Activated CD4-positive, alpha-beta T cell treated with anti-CD3 and anti-CD28 coated beads, Interleukin-2, Interleukin-6, amounts not matched to agents 100 ng/mL and 50 ng/mL, durations not matched to agents 16 hours and 8 hours (primary cell): ENCODE measurements at places on chromosomes 13 and 19.
A peak's percentile ranks its signal among the peaks of the same experiment; 100 is the strongest.

GRCh38 chr19:11024259-11024658 lies 63.4 kb downstream of the SMARCA4 start:
- no peak for DNase-seq

DNA sequence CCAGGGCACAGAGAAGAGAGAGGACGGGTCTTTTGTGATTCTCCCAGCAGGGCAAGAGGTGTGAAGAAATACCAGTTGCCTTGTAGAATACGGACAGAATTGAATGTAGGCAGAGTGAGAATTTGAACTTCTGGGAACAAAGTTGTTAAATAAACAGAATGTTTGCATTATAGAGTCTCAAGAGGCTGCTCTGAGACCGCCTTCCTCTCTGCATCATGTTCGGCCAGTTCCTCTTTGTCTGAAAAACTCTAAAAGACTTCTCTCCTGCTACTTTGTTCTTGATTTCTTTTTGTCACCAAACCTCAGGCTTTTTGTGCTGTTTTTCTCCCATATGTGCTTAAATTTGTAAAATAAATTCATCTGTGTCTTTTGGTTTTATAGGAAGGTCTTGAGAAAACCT lies 256.4 kb downstream of the DLEU7 start:
- DNase-seq, result no peak

GRCh38 chr19:8135946-8136618 lies 13.3 kb downstream of the FBN3 start:
- DNase-seq, result no peak

DNA sequence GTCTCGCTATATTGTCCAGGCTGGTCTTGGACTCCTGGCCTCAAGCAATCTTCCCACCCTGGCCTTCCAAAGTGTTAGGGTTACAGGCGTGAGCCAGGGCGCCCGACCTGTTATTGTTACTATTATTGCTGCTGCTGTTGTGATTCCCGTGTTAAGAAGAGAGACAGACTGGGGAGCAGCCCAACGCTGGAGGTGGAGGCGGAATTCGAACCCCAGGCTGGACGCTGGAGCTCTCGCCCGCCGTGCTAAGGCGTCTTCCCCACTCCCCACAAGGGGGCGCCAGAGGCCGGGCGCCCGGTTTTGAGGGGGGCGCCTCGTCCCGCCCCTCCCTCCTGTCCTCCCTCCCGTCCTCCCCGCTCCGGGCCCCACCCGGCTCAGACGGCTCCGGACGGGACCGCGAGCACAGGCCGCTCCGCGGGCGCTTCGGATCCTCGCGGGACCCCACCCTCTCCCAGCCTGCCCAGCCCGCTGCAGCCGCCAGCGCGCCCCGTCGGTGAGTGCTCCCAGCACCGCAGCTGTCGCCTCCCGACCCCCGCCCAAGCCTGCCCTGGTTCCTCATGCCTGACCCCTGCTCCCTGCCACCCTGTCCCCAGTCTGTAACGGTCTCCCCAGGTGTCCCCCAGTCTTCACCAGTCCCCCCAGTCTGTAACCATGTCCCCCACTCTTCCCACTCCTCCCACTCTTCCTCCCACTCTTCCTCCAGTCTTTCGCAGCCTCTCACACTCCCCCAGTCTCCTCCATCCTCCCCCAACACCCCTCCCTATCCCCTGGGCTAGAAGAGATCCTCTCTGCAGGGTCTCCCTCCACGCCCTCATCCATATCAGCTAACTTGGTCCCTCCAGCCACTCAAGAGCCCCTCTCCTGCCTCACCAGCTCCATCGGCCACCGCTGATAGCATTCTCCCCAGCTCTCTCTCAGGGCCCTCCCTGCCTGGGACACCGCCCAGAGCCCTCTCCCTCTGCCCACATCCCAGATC lies at the start of gene EHD2:
Gene EHD2 (plus strand): TSS at position 377 of the 976 bp plus-strand sequence. CDS start 3,191 bp downstream, outside the sequence.
- DNase-seq, result peak; percentile 52

DNA sequence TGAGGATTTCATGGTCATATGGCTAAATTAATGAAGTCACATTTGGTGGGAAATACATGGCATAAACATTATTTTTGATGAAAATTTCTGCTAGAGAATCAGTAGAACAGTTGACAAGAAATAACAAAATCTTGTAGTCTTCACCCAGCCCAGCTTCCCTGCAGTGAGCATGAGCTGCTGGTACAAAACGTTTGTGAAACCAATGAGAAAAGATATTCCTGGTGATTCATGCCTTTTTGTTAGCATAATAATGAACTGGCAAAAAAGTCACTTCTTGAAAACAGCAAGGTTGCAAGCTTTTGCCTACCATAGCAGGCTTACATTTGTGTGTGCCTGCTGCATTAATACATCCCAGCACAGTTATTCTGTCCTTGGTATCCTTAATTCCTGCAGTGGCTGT lies 475.9 kb upstream of the HTR2A start:
- no peak for DNase-seq

DNA sequence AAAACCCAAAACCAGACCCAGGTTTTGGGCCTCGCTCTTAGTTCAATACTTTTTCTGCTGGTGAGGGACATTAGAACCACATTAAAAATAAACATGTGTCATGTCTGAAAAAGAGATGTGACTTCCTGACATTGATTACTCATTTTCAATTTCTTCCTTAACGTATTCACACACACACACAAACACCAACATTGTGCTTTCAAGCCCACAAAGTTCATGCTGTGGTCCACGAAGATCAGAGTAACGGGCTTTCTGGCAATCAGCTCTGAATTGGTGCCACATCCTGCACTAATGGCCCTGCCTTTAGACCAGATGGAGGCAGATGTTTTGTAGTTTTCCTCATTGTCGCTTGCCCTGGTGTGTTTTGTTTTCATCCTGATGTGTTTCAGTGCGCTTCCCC lies 47.9 kb upstream of the POMP start:
- peak; percentile 34 for DNase-seq

GRCh38 chr13:29561918-29562317 lies 33.6 kb downstream of the SLC7A1 start:
- no peak for DNase-seq

DNA sequence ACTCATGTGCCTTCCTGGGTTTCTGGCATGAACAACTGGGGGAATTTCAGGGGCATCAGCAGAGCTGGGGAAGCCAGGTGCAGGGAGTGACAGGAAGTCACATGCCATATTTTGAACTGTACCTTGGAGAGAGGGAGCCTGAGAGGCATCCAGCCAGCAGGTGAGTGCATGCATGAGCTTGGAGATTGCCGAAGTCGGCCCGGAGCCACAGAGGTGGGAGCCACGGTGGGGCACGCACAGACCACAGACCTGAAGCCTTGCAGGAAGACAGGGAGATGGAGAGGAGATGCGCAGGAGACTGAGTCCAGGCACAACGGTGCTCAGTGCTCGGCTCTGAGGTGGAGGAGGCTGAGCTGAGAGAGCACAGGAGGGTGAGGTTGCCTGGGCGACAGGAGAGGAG lies 55.1 kb downstream of the CDADC1 start:
- DNase-seq, result no peak

GRCh38 chr13:40982772-40983171 lies 36.3 kb downstream of the ELF1 start:
- DNase-seq, result peak; percentile 85

- no peak for DNase-seq
These were observed 877 bp upstream of the N4BP2L1 start for GRCh38 chr13:32428581-32429432.

DNA sequence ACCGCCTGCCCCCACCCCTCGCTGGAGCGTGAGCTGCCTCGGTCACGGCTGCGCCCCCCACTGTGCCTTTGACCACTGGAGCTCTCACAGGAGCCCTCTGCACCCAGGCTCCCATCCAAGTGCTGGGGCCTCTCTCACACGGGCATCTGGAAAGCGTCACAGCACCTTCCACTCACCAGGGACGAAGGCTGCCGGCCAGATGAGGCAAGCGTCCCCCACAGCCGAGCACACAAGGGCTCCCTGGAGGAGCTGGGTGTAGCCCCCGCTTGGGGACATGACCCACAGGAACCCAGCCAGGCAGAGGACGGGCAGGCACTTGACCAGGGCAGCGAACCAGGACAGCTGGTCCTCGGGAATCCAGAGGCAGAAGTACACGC lies 560 bp downstream of the TMEM86B start:
- no peak for DNase-seq

DNA sequence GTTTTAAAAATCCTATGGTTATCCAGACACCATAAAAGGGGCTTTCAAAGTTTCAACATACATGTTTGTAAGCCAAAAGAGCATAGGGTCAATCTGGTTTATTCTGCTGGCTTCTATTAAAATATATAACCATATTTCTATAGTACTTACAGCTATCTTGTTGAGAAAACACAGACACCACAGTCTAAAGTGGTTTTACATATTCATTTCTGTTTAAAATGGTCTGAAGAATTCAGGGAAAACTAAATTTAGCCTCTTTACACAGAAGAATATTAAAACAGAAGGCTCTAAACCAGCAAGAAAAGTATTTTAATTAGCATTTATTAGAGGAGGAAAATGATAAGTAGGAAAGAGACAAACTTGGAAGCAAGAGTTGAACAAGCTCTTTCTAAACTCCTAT lies 203.9 kb downstream of the LHFPL6 start:
- DNase-seq, result no peak

- peak; percentile 69 for DNase-seq
These were observed 17.6 kb downstream of the LIG1 start for GRCh38 chr19:48152551-48152950.

DNA sequence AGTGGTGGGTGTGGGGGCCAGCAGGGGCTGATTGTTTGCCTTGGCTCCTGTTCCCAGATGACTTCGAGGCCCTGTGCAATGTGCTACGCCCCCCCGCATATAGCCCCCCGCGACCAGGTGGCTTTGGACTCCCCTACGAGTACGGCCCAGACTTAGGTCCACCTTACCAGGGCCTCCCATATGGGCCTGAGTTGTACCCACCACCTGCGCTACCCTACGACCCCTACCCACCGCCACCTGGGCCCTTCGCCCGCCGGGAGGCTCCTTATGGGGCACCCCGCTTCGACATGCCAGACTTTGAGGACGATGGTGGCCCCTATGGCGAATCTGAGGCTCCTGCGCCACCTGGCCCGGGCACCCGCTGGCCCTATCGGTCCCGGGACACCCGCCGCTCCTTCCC lies 25.7 kb downstream of the LTBP4 start:
- DNase-seq, result no peak

- no peak for DNase-seq
These were observed 171.8 kb downstream of the STK24 start for GRCh38 chr13:98405107-98405571.

- peak; percentile 85 for DNase-seq
These were observed 32.6 kb downstream of the RUBCNL start for GRCh38 chr13:46354156-46355087.

DNA sequence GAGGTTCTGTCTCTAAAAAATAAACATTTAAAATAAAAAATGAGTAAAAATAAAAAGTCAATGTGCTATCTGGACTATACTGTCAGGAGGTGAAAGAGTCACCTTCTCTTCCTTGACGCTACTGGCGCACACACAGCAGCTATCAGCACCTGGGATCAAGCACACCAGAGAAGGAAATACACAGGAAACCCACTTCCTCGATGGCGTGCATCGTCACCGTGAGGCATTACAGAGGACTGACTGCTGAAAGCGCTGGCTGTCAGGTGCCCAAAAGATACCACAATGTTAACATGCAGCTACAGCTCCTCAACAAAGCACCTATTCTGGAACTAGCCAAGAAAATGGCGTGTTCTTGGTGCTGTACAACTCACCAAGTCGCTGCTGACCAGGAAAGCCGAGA lies 6.1 kb downstream of the SLC35E1 start:
- DNase-seq, result peak; percentile 82

DNA sequence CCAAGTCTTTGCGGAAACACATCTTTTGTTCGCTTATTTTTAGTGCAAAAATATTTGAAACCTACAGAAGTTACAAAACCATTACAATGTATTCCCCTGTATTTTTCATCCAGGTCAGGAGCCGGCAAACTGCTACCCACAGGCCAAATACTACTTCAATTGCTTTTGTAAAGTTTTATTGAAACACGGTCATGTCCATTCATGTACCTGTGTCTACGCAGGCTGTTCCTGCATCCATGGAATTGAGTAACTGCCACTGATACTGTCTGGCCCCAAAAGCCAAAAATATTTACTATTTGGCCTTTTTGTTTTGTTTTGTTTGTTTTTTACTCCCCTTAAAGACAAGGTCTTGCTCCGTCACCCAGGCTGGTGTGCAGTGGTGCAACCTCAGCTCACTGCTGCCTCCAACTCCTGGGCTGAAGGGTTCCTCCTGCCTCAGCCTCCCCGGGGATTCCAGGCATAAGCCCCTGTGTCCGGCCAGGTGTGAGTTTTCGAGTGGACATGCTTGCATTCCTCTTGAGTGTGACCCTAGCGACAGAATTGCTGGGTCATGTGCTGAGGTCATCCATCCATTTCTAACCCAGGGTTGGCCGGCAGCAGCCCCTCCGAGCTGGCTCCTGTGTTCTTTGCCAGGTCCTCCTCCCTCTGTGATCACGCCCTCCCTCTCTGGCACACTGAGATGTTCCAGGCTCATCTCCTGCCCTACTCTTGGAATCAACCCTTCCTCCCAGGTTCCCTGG lies 10.9 kb upstream of the S1PR4 start:
- no peak for DNase-seq

DNA sequence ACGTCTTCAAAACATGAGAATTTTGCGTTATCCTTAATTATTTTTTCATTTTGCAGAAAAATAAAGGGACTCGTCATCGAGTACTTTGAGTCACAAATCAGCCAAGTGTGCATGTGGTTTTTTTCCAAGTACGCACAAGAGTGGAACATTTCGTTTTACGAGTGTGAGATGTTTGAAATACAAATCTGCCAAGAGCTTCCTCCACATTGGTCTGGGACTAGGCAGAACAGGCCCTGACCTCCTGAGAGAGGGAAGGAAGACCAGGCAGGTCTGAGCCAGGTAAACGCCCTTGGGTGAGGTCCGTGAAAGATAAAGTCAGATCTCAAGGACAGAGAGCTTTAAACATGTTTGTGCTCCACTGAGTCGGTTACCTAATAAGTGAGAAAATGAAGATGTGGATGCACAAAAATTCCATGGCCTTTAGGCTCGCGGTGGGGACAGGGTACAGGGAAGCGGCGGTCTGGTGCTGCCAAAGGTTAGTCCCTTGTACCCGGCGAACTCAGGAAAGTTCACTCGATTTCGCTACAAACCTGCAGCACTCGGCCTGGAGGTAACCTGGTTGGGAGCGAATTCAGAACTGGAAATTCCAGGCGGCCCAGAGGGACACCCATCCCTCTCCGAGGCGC lies 473 bp upstream of the ITM2B start:
- no peak for DNase-seq

DNA sequence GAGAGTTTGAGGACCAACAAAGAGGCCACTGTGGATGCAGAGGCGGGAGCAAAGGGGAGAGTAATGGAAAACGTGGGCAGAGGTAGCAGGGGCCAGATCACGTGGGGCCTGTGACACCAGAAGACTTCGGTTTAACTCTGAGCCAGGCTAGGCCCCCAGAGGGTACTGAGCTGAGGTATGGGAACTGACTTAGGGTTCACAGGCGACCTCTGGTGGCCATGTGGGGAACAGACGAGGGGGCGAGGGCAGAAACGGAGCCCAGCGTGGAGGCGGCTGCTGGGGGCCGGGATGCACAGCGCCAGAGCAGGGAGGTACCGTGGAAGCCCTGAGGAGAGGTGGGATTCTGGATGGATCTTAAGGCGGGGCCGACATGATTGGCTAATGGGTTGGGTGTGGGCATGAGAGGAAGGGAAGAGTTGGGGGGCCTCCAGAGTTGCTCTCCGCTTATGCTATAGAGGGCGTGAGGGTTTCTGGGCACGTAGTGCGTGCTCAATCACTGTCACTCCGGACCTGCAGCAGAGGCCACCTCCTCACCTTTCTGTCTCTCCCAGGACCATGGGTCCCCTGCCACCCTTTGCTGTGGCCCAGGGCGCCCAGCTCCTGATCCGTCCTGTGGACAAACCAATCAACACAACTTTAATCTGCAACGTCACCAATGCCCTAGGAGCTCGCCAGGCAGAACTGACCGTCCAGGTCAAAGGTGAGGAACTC lies 13.7 kb downstream of the PVR start:
- peak; percentile 79 for DNase-seq
